ENCODE measurements at places on chromosomes 6 and 20.
A peak's percentile ranks its signal among the peaks of the same experiment; 100 is the strongest.

DNA sequence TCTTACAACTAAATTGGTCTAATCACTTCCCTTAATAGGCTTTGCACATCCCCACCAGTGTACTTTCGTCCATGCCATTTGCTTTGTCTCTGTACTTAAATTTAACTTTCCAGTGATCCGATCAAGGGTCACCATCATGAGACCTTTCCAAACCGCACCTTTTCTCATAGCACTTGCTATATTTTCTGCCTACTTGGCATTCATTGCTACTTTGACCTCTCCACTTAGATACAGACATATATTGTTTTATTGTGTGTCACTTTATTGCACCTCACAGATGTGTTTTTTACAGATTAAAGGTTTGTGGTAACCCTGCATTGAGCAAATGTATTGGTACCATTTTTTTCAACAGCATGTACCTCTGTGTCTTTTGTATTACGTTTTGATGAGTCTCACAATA, 14.8 kb downstream of the SUMO4 start:
- no peak for DNase-seq

DNA sequence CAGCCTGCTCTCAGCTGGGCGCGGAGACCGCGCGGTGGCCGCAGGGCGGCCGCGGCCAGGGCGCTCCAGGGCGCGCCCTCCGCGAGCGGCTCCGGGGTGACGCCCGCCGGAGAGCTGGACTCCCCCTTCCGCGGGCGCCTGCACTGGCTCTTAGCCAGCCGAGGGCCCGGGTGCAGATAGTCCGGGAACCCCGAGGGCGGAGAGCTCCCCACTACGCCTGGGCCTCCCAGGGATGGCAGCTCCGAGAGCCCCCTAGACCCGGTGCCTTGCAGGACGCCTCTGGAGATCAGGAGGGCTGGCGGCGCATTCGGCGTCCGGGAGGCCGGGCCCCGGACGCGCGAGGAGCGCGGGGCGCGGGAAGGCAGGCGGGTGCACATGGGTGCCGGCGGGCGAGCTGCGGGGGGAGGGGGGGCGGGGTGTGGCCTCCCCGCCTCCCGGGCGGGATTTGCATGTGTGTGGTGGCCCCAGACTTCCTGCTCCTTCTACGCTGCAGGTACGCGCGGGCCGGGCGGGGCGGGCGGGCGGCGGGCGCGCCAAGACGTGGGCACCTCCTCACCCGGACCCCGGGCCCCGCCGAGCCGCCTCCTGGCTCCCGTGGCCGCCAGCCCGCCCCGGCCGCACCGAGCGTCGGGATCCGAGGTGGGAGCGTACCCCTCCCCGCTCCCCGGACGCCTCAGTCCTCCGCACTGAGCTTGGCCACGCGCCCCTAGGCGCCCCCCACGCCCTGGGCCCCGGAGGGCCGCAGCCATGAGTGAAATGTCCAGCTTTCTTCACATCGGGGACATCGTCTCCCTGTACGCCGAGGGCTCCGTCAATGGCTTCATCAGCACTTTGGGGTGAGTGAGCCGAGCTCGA, at the start of gene ITPR3:
Gene ITPR3 (plus strand): TSS at position 467 of the 855 bp plus-strand sequence. CDS start 281 bp downstream, at position 748.
- peak; percentile 30 for DNase-seq

DNA sequence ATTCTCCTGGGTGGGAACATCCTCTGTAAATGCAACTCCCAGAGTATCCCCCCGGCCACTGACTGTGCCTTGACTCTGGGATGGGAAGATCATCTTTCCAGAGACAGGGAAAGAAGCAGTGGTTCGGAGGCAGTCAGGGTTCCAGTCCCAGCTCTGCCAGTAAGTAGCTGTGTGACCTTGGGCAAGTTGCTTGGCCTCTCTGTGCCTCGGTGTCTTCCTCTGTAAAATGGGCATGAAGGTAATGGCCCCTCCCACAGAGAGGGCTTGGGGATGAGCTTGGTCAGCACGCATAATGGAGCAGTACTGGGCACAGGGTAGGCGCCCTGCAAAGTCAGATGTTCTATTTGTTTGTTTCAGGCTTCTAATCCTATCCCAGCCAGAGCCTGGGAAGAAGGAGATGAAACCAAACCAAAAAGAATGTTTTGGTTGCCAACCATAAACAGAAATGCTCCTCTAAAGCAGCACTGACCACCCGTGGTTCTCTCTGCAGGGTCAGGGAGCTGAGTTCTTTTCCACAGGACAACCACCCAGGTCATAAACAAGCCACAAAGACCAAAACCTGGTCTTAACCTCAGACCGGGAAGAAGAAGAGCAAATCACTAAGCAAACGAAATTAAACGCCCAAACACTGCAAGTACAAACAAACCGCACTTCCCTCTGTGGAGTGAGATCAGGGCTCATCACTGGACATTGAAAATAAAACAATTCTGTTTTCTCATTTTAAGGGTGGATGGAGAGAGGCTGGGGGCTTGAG, 381.0 kb upstream of the SULF2 start:
- no peak for DNase-seq

DNA sequence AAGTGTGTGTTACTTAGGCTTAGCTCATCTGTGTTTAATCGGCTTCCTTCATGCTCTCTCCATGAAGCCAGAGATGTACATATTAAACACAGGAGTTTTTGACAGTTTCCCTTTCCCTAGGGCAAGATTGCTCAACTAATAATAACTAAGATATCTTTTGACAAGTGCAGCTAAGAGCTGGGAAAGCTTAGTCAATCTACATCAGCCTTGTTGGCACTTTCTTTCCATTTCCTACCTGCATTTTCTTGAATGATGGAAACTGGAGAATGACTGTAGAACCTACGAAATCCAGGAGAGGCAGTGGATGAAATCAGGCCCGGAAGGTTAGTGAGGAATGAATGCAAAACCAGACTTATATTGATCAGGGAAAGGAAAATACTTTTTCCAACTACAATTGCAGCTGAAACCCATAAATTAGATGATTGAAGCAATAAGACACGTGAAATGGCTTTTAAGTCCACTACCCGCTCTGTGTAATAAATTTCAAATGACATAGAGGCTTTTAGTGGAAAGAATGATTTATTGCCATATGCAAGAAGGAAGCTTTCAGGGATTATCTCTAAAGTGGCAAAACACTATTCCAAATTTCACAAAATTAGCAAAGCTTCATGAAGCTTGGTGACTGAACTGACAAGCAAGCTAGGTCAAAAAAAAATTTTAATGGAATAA, 237.2 kb upstream of the ID4 start:
- DNase-seq: no peak

DNA sequence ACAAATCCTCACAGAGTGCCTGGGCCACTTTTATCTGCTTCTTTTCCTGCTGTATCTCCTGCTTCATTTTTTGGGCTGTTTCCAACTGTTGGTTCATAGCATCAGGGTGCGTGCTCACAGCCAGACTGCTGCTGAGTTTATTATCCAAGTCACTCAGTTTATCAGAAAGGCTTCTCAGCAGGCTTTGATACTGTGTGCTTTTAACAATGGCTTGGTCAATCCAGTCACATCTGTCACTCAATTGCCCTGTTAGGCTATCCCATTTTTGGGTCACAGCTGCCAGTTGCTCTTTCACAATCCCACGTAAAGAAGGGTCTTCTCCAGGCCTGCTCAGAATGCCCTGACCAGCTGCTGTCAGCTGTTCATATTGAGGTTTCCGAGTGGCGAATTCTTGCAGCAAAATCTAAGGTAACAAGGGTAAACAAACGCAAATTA, 87.2 kb downstream of the DST start:
- no peak for DNase-seq

DNA sequence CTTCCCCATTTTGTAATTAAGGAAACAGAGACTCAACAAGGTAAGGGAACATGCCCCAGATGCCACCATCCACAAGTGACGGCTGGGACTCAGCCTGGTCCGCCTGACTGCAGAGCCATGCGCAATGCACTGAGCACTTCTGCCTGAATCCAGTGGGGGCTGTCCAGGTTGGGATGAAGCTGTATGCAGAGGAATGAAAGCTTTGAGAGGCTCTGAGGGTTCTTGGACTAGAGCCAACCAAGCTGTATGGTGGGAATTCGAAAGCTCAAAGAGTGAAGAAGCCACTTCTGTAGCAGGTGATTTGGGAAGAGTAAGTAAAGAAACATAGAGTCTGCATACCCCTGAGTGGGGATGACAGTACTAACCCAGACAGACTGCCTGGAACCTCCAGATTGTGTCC, 127.6 kb upstream of the AKAP12 start:
- DNase-seq: no peak

DNA sequence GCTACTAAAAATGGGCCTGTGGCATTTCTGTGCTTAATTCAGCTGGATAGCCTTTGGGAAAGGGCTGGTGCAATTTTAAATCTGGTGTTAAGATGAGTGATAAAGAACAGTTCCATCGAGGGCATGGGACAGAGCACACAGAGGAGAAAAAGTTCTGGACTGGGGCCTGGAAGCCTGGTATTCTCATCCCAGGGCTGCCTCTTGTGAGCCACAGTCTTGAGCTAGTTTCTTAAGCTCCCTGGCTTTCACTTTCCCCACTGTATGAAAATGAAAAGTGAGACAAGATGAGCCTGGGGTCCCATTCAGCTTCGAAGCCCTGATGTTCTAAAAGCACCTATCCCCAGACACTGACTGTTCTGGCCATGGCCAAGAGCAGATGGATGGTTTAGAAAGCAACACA, 14.3 kb upstream of the LAMA4 start:
- DNase-seq: no peak

DNA sequence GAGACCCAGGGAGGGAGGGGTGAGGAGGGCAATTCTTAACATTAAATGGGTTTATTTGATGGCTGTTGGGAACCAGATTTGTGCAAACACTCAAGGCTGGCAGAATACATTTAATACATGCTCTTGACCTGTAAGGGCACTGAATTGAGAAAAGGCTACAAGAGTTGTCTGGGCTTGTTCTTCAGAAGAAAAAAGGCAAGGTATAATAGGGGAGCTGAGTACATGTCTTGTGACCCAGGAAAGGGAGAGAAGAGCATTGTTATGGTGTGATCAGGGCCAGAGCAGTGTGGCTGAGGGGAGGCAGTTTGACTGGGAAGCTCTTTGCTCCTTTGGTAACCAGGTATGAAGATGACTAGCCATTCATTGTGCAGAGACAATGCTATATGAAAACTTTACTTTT, 18.9 kb downstream of the KLHL31 start:
- no peak for DNase-seq

DNA sequence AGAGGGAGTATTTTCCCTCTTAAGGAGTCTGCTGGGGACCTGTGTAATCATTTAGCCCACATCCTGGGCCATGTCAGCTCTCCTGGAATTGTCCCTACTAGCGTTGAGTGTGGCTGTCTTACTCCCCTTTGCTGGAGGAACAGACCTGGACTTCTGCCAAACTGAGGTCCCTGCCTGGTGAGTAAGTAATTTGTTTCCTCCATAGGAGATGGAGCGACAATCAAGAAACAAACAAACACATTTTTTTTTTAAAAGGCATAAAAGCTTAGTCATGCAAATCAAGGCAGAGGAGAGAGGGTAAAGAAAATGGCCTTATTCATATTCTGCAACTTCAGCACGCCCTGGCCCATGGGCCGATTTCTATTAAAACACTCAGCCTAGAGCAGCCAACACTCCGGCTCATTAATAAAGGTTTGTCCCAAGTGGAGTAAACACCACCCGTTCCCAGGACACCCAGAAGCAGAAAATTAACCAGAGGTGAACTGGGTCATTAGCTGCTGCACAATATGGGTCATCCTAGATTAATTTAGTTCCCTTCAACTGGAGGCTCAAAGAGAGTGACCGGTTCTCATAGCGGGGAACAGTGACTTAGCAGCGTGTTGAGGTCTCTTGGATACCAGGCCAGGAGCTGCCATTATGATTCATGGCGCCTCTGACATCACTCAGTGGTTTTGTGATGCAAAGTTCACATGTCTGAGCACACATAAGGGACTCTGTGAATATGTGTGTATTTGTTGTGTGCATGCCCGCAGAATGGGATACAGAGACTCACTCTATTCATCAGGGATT, 165.0 kb upstream of the SULF2 start:
- DNase-seq: peak; percentile 25

DNA sequence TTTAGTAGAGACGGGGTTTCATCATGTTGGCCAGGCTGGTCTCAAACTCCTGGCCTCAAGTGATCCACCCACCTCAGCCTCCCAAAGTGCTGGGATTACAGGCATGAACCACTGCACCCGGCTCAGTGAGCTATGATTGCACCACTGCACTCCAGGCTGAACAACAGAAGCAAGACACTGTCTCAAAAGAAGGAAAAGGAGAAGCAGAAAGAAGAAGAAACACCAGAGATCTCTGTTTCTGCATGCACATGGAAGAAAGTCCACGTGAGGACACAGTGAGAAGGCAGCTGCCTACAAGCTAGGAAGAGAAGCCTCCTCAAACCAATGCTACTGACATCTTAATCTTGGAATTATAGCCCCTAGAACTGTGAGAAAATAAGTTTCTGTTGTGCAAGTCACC, 16.0 kb downstream of the ECT2L start:
- DNase-seq: no peak

DNA sequence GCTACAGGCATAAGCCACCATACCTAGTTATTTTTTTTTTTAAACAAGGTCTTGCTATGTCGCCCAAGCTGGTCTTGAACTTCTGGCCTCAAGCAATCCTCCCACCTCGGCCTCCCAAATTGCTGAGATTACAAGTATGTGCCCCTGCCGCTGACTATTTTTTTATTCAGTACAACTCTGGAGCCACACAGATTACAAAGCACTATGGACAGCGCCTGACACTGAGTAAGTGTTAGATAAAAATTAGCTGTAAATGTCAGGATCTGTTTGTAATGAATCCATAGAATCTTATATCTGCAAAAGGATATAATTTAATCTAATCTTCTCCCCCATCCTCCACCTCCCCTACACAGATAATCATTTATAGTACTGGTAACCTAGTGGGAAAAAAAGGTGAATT, 15.3 kb upstream of the COL12A1 start:
- DNase-seq: no peak

- DNase-seq: no peak
These were observed 172.0 kb downstream of the VEGFA start for GRCh38 chr6:43942011-43942442.

GRCh38 chr6:17957904-17958620, 29.4 kb downstream of the KIF13A start:
- no peak for DNase-seq

GRCh38 chr6:128519931-128520435, 416 bp downstream of the PTPRK start:
- DNase-seq: peak; percentile 51

DNA sequence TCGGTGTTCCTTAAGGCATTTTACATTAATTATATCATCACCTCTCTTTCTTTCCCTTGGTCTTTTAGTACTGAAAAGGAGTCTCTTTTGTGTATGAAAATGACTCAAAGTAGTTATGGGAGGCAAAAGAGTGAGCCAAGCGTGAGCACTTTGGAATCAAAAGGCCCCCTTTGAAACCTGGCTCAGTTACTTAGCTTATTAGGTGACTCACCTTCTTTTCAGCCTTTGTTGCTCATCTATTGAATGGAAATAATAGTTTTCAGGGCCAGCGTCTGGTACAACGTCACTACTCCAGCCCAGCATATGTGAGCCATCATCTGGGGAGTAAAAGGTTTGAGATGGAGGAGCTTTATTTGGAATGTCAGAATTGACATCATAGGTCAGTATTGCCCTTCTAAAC, 147.4 kb upstream of the SCGN start:
- DNase-seq: no peak

GRCh38 chr6:131765081-131765803, 42.6 kb upstream of the ENPP1 start:
- DNase-seq: no peak

- no peak for DNase-seq
These were observed 133.8 kb downstream of the BACH2 start for GRCh38 chr6:90162648-90163387.

- DNase-seq: no peak
These were observed 120.5 kb downstream of the KIF13A start for GRCh38 chr6:17866876-17867444.

GRCh38 chr20:63463400-63464288, 8.8 kb downstream of the KCNQ2 start:
- no peak for DNase-seq
